Endothelial cell of umbilical vein (primary cell): ENCODE measurements at places on chromosomes 3 and 15. TPM values are rescaled to one million over a fixed set of nuclear protein-coding genes. Genes with fewer than 3 reads are reported as not detected.

The SATB1 gene
- total RNA-seq: 6.2 and 6.7 TPM in 2 replicates

The LMAN1L gene
- not detected in 2 replicates for total RNA-seq

The COLQ gene
- 1.1 and 2.3 TPM in 2 replicates for total RNA-seq

The SLC2A2 gene
- not detected in 2 replicates for total RNA-seq

The GTF2A2 gene
- 128 and 139 TPM in 2 replicates for total RNA-seq

The TMEM108 gene
- total RNA-seq: 0.42 and 1.1 TPM in 2 replicates

The KPNA4 gene
- total RNA-seq: 70.1 and 80.7 TPM in 2 replicates

The ADAMTSL3 gene
- not detected in 2 replicates for total RNA-seq

The WNT5A gene
- total RNA-seq: 0.25 and 0.33 TPM in 2 replicates

The GPR156 gene
- total RNA-seq: 0.25 and 0.27 TPM in 2 replicates

The ACTR8 gene
- total RNA-seq: 42.0 and 43.1 TPM in 2 replicates

The AP3B2 gene
- total RNA-seq: not detected in 2 replicates

The IL17RD gene
- total RNA-seq: 0.93 and 0.97 TPM in 2 replicates

The ANKRD34C gene
- not detected in 2 replicates for total RNA-seq

The GHSR gene
- not detected in 2 replicates for total RNA-seq

The SLCO2A1 gene
- total RNA-seq: 1.4 and 2.7 TPM in 2 replicates

The LIPC gene
- total RNA-seq: not detected in 2 replicates

The SCAANT1 gene
- not detected in 2 replicates for total RNA-seq

The SOX14 gene
- not detected in 2 replicates for total RNA-seq

The NPRL2 gene
- 13.4 and 14.5 TPM in 2 replicates for total RNA-seq

The SLC22A14 gene
- total RNA-seq: not detected in 2 replicates

The TMEM43 gene
- 69.6 and 80.6 TPM in 2 replicates for total RNA-seq

The TADA3 gene
- total RNA-seq: 31.0 and 31.3 TPM in 2 replicates

The P2RY1 gene
- 1.7 and 1.9 TPM in 2 replicates for total RNA-seq

The MRPL3 gene
- total RNA-seq: 68.2 and 68.8 TPM in 2 replicates

The RTP2 gene
- total RNA-seq: not detected in 2 replicates

The KBTBD13 gene
- total RNA-seq: not detected in 2 replicates

The ZNF385D gene
- total RNA-seq: not detected in 2 replicates

The CFAP92 gene
- total RNA-seq: 0.21 and 0.62 TPM in 2 replicates

The FMN1 gene
- total RNA-seq: 0.29 and 0.39 TPM in 2 replicates

The FETUB gene
- not detected in 2 replicates for total RNA-seq

The CCR9 gene
- not detected in 2 replicates for total RNA-seq

The CLPX gene
- 41.4 and 41.8 TPM in 2 replicates for total RNA-seq
